ENCODE measurements at places on chromosomes 2 and 18. TPM values are rescaled to one million over a fixed set of nuclear protein-coding genes. Genes with fewer than 3 reads are reported as not detected.

MTLN gene
- total RNA-seq = 49.8 TPM

DNA sequence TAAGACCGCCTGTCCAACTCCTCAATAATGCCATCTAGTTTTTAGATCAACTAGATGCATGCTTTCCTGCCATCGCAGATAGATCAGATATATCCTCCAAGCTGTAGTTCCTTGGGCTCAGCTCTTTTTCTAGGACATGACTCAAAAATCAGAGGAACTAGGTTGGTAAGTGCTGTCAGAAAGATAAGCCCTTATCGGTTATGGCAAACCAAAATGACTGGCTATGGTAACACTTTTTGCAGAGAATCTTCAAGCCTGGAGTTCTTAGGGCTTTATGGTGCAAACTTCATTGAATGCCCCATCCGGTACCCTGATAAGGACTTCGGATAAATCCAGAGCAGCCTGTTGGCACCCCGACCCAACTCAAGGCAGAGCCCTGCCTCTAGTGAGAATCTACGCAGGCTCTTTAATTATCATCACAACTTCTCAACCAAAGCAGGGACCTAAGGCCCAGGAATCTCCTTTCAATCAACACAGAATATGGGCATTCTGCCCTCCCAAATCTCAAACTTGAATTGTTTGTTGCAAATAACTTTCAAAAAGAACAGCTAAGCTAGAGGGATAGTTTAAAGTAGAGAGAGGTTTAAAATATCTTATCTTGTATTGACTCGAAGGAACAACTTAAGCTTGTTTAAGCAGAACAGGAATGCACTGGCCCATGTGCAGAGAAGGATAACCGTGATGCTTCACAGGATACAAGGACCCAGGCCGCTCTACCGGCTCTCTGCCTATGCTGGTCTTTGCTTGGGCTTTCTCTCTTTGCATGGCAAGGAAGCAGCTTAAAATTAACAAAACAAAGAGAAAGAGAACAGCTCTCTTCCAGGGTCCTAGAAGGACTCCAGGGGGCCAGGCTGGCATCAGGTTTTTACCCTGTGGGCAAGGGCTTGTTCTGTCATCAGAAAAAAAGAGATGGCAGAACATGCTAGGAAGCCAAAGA is 3.4 kb upstream of the CYP1B1 start:
- no peak for DNase-seq

GRCh38 chr2:20125616-20126015 is 74.2 kb upstream of the LAPTM4A start:
- DNase-seq = no peak

- DNase-seq = no peak
Observed at GRCh38 chr2:149146876-149147275, 108.4 kb downstream of the LYPD6B start.

DNA sequence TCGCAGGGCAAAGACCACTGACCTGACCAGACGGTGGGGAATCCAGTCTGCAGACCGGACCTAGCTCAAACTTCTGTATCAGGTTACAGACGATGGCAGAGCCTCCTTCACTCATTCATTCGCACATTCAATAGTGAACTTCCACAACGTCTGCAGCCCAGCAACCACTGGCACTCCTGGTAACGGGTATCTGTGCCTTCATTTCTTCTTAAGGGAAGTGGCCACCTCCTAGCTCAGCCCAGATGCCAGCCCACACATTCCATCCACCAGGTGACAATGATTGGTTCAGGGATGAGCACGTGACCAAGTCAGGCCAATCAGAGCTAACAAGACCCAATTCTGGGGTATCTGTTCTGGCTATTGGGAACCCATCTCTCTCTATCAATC is 15.9 kb upstream of the ARMC9 start:
- DNase-seq = no peak
